CD4-positive, alpha-beta T cell (primary cell): ENCODE measurements at places on chromosomes 11 and 22.

DNA sequence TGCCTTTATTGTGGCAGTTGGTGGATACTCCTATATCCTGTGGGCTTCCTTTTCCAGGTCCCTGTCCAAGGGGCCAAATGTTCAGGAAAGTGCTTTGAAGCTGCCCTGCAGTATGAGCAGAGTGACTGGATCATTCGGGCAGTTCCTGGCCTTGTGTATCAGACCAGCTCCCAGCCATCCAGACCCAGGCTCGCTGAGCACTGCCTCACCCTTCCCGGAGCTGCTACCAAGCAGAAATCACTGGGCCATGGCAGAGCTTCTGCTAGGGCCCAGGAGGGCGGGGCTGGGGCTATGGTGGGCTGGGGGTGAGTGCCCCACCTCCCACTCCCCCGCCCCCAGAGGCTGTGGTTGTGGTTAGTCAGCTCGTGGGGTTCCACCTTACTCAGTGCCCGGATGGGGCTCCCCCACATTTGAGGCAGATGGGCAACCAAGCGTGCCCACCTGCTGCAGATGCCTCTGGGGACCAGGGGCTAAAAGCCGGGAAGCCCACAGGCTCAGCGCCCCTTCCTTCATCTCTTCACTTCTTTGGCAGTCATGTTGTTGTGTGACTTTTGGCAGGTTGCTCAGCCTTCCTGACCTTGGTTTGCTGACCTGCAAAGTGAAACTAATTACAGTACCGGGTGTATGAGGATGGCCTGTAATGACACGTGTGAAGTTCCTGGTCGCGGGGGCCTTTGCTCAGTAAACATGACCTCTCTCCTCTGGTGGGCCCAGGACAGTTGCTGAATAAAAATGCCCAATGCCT lies 2.1 kb upstream of the LRRC32 start:
- H3K4me3 ChIP-seq = peak overlapping the region; percentile 21
- H3K4me1 ChIP-seq = peaks cover 35% of the 10 kb centered on the region
- peak; percentile 36 for DNase-seq

- no peak overlapping the region for H3K4me3 ChIP-seq
- no peaks in the 10 kb centered on the region for H3K36me3 ChIP-seq
- no peak overlapping the region for H3K27ac ChIP-seq
- no peak for DNase-seq
- peaks cover 2% of the 10 kb centered on the region for H3K27me3 ChIP-seq
Observed at GRCh38 chr11:7501894-7502293, 11.9 kb upstream of the PPFIBP2 start.

DNA sequence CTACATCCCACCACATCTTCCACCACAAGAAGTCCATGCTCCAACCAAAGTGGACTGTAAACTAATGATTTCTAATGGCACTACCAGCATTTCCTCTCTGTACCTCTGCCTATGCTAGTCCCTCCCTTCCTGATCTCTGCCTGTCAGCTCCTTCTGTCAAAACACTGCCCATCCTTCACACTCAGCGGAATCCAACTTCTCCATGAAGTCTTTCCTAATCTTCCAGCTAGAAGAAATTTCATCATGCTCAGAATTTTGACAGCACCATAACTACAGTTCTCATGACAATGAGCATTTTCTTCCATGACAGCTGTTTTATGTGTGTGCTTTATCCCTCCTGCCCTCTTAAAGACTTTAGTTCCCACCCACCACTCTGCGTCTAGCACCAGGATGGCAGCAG lies 111.4 kb downstream of the SERGEF start:
- no peaks in the 10 kb centered on the region for H3K4me1 ChIP-seq
- no peak for DNase-seq
- no peak overlapping the region for H3K27ac ChIP-seq
- no peak overlapping the region for H3K4me3 ChIP-seq
- H3K27me3 ChIP-seq = no peaks in the 10 kb centered on the region
- peaks cover 2% of the 10 kb centered on the region for H3K36me3 ChIP-seq

DNA sequence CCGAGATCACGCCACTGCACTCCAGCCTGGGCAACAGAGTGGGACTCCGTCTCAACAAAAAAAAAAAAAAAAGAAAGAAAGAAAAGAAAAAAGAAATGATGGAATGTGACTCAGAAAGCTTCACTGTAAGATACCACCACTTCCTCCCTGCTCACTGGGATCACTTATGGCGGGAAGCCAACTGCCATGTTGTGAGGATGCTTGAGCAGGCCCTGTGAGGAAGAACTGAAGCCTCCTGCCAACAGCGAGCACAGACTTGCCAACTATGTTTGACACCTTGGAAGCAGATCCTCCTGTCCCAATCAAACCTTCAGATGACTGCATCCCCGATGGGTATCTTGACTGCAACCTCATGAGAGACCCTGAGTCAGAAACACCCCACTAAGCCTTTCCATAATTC lies 8.3 kb downstream of the SEC14L6 start:
- peaks cover 7% of the 10 kb centered on the region for H3K4me1 ChIP-seq
- peaks cover 26% of the 10 kb centered on the region for H3K27me3 ChIP-seq
- no peak overlapping the region for H3K27ac ChIP-seq
- no peak overlapping the region for H3K4me3 ChIP-seq
